ENCODE measurements at places on chromosomes 3 and 15.

DNA sequence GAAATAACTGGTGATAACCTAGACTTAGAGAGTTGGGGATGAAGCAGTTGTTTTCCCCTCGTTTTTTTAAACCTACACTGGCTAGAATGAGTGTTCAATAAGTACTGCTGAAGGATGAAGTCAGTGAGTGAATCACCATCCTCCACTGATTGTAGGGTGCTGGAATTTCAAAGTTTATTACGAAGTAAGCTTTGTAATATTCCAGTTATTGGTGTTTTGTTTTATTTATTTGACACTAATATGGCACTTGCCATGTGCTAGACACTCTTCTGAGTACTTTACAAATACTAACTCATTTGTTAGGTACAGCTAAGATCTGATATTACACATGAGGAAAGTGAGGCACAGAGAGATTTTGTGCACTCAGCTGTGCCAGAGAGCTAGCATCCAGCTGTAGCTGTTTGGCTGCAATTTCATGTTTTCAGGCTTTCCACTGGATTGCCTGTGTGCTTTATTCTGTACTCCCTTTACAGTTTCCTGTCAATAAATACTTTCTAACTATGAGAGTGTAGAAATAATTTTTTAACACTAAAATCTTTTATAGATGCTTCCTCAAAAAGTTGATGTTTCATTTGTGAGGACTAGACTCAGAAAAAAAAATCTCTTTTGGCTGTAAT, 5.8 kb downstream of the MAP2K5 start:
- peak; percentile 61 for DNase-seq

- DNase-seq, result peak; percentile 13
These were observed 396.2 kb upstream of the CDIN1 start for GRCh38 chr15:36183201-36183600.

- DNase-seq, result no peak
These were observed 3.7 kb downstream of the RUBCN start for GRCh38 chr3:197733042-197733441.

- no peak for DNase-seq
These were observed 93.3 kb downstream of the SI start for GRCh38 chr3:164984947-164985346.

DNA sequence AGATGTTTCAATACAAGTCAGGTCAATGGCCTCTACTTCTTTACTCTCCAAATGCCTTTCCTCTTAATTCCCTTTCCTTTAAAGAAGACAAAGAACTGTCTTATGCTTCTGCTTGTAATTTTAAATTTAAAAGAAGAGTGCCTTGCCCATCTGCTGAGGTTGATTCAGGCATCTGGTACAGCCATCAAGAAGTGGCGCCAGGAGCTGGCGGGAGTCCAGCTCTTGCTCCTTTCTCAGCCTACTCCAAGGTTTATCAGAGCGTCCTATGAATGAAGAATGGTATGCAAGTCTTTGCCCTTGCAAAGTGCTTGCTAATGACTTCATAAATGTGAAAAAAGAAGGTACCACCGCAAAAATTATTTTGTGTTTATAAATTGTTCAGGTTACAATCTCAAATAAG, 294.6 kb upstream of the TGFBR2 start:
- no peak for DNase-seq

DNA sequence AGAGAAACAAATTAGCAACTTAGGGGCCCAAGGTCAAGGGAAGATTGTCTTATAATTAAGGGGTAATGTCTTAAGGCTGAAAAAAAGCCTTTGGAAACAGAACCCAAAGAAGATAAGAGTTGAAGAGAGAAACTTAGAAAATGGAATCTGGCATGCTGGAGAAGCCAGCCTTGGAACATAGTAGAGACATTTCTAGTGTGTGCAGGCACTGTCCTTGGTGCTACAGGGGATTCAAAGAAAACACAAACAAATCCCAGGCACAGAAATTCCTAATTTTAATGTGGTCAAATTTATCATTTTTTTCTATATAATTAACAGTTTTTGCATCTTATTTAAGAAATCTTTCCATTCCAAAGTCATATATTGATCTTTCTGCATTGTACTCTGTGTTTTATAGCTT, 89.4 kb downstream of the NR1D2 start:
- no peak for DNase-seq

DNA sequence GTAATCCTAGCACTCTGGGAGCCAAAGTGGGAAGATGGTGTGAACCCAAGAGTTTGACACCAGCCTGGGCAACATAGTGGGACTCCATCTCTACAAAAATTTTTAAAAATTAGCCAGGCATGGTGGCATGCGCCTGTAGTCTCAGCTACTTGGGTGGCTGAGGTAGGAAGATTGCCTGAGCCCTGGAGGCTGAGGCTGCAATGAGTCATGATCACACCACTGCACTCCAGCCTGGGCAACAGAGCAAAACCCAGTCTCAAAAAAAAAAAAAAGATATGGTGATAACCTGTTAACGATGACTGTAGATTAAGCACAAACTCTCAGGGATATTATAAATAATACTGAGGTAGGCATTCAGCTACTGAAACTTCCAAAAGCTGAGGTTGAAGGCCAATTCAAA, 107.5 kb downstream of the SLC49A4 start:
- DNase-seq, result no peak

Measured in fibroblast of skin of right quadriceps (primary cell).